ENCODE measurements at places on chromosomes 5 and 9.

- DNase-seq = no peak
Observed at GRCh38 chr9:7186175-7186574, 428.4 kb downstream of the KDM4C start.

DNA sequence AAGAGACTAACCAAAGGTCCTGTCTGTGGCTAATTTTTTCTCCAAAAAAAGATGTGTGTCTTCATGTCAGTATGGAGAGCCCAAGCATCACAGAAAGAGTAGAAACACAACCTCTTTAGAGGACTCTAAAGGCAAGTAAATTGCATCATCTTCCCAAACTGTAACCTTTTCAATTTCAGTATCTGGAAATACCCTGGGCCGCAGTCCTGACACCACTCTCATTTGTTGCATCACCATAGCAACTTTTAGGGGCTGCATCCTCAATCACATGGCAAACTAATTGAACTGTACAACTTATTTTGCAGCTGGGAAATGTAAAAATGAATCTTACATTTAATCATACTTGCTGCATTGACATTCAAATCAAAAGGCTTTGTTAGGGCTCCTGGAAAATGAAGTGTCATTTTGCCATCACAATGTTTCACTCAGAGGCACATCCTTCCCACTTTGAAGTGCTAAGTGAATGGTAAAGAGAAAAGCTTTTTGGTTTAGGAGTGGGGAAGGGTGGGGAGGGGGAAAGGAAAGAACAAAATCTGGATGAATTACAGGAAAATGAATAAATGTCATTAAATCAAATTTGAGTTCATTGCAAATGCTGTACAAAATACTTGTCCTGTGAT, 60.6 kb upstream of the GRIA1 start:
- no peak for DNase-seq

DNA sequence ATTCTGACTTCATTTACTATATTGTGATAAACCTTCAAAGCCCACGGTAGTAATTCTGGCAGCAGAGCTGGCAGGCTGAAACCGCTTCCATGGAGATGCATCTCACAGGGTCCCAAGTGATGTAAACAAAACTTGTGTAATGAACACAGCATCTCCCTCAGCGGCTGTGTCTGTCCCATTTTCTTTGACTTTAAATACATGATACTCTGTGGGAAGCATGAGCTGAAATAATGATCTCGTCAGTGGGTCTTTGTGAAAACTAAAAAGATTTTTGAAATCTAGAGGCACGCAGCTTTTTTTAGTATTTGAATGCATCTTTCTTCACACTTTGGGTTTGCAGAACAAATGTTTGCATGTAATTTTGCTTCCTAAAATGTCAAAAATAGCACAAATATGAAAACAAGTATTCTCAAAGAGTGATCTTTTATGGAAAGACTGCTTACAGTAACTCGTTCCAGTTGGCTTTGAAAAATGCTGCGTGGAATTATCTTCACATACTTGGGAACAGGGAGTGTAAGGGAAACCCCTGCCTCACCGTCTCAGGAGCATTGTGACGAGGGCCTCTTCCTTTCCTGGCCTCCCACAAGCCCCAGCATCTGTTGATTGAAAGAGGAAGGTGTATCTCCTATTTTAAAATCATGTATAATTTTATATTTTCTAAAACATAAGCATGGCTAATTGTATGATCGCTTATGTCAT, 18.1 kb upstream of the LPCAT1 start:
- no peak for DNase-seq

GRCh38 chr5:11013793-11014192, 252.8 kb upstream of the DAP start:
- no peak for DNase-seq

DNA sequence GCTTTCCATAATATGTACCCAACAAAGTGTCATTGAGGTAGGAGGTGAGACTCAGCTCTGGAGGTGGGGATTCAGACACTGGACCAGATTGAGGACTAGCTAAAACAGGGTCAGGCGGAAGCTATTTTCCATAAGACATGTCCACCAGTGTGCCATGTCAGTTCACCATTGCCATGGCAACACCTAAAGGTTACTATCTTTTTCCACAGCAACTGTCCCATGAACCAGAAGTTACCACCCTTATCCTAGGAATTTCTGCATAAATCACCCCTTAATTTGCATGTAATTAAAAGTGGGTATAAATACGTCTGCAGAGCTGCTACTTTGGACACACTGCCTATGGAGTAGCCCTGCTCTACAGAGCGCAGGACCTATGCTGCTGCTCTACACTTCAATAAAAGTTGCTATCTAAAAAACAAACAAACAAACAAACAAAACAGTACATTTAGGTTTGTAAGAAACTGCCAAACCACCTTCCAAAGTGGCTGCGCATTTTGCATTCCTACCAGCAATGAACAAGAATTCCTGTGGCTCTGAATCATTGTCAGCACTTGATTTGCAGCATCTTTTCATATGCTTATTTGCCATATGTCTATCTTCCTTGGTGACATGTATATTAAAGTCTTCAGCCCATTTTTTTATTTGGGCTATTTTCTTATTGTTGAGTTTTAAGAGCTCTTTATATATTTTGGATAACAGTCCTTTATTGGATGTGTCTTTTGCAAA, 18.0 kb upstream of the TRIM32 start:
- no peak for DNase-seq

GRCh38 chr5:150347003-150347402, 10.5 kb upstream of the TCOF1 start:
- DNase-seq = no peak

DNA sequence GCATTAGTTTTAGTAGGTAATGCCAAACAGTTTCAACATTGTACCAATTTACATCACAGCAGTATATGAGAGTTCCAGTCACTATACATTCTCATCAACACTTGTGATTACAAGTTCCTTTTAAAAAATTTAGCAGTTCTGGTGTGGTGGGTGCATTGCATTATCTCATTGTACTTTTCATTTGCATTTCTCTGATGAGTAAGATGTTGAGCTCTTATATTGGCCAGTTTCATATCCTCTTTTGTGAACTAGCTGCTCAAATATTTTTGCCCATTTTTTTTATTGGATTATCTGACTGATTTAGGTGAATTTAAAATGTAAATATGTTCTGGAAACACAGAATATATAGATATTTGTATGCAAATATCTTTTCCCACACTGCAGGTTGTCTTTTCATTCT, 160.9 kb upstream of the NR3C1 start:
- no peak for DNase-seq

GRCh38 chr9:108207561-108208165, 648.1 kb downstream of the ACTL7B start:
- no peak for DNase-seq

GRCh38 chr9:111039231-111039906, 1.1 kb upstream of the LPAR1 start:
- no peak for DNase-seq

DNA sequence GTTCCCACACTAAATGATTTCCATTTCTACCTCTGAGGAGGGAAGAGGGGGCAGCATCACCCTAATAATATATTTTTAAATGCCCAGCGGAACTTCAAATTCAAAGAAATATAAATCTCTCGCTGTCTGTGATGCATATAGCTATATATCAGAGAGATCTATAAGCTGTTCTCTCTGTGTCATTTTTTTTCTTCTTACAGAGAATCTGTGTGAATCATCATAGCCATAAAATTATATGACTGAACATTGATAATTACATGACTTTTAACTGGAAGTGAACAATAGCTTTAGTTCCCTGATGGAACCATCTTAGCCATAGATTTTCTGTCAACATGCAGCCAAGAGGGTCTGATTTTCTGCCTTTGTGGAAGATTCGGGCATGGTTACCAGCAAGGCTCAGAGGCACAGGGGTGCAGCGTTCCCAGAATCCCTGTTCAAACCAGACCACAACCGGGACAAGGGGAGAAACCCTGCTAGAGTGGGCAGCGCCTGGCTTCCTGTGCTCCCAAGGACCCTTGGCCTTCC, 93.7 kb upstream of the OSMR start:
- no peak for DNase-seq

DNA sequence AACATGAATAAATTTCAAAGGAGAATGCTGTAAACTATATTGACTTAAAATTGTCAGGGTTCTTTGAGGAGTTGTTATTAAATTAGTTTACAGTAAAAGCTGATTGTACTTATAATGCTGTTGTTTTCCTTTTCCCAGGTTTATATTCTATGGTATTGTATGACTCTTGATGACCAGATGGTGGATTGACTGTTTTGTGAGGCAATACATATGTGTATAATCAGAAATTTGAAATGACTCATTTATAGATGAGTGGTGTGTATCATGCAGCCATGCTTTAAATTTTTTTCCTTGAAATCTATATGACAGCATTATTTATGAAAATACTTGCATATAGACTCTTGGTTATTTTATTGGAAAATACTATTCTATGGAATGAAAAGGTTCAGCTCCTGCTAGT, 195.3 kb downstream of the CNTLN start:
- DNase-seq = no peak

DNA sequence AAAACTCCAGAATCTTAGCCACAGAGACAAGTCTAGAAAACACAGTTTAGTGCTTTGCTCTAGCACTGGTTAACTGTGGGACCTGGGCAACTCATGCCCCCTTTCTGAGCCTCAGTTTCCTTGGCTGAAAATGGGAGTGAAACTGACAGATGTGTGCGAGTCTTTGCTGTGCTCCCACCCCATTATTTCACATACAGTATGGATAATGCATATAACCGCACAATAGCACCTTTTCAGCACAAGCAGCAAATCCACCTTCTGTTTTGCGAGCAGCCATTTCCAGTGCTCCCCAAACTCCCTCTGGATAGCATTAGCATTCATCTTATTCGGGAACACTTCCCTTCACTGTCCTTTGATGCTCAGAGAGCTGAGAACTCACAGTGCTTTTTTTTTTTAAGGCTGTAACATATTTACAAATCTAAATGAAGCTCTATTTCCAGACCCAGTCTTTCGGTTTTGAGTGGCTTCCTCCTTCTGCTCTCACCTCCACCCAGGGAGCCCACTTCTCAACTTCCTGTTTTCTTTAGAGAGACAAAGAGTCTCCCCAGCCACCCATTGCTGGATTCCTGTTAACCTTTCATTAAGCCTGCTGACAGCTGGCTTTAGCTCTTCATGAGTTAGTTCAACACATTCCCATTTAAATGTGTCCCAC, 49.2 kb downstream of the TIMD4 start:
- DNase-seq = no peak

DNA sequence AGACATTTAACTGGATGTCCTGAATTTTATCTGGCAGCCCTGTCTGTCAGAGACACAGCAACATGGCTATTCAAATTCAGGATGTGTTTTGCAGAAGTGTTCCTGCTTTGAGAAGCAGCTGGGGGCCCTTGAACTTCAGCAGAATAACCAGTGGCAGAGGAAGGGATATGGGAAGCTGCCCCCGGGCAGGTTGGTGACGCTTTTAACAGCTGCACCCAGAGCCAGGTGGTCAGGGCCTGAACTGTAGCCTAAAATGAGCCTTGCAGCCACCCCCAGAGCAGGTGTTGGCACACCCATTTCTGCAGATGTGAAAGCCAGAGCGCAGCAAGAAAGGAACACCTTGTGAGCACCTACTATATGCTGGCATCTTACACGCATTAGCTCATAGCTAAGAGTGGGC, 128.7 kb upstream of the BOD1 start:
- no peak for DNase-seq

DNA sequence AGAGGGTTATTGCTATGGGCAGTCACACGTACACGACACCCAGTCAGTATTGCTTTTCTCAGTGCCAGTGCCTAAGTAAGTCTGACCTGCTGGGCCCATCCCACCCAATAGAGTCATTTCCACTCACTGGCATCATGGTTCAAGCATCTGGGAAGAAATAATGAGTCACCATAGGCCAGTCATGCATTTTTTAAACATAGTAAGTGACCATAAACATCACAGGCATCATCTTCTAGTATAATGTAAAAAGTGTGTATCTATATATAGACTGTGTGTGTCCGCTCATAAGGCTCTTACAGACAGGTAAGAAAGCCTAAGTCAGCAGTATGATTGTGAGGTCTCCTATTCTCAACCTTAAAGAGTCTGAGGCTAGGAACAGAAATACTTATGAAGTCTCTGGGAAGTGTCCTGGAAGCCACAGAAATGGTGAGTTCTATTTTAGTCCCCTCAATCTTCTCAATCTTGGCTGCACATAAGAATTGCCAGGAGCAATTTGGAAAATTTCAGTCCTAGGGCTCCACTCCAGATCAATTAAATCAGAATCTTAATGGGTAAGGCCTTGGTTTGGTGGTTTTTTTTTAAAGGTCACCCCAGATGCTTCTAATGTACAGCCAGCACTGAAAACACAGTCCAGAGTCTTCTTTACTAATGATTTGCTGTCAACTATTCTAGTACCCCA, 65.2 kb downstream of the ZNF366 start:
- DNase-seq = no peak

- no peak for DNase-seq
Observed at GRCh38 chr9:19492775-19493173, 84.0 kb downstream of the ACER2 start.

GRCh38 chr5:9348401-9348996, 197.4 kb downstream of the SEMA5A start:
- DNase-seq = no peak

DNA sequence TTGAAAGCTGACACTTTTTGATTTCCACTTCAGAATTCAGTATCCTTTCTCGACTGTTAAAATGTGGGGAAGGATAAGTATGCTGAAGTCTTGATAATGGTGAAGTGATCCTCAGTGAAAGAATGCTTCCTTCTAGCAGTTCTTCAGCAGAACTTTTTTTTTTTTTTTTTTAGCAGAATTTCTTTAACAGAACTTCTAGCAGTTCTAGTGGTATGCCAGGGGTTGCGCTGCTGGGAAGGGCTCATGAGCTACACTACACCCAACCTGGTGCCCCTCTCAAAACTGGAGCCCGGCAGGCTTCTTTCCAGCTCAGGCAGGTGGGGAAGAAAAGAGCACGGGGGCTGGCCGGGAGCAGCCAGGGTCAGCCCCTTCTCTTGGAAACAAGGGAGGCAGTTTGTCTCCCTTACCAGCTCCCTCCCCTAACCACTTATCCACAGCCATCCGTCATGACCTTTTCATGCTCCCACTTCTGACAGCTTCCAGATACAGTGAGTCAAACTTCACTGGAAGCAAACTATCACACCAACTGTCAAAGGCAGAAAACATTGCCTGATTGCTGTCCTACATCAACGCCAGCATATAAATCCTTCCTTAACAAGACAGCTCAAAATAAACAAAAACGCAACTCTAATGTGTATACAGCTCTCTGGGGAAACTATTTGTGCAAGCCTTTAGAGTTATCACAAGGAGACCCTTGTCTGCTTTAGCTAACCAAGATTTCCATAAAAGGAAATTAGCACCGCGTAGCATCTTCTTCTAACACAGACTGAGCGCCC, 211.5 kb downstream of the GAPVD1 start:
- DNase-seq = peak; percentile 69

GRCh38 chr9:115746496-115746895, 407.1 kb upstream of the PAPPA start:
- no peak for DNase-seq

GRCh38 chr9:100014846-100015245, 84.0 kb downstream of the ERP44 start:
- DNase-seq = no peak
